Small intestine (tissue), 16 donors: ENCODE measurements at places on chromosomes 6 and 20.

DNA sequence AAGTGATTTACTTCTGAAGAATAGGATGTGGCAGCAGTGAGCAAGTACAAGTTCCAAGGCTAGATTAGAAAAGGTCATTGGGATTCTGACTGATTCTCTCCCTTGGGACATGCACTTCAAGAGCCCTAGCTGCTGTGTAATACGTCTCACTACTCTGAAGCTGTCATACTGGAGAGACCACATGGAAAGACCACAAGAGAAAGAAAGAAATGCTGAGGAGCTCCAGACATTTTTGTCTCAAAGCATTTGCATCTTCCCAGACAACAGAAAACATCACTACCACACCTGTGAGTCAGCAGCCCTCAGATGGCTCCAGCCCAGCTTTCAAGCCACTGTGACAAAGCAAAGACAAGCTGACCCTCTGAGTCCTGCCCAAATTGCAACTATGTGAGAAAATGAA is 20.7 kb downstream of the TENT5A start:
- DNase-seq = no peak

GRCh38 chr6:122869437-122870024 is 80.5 kb downstream of the SMPDL3A start:
- peak; percentile 60 for DNase-seq

DNA sequence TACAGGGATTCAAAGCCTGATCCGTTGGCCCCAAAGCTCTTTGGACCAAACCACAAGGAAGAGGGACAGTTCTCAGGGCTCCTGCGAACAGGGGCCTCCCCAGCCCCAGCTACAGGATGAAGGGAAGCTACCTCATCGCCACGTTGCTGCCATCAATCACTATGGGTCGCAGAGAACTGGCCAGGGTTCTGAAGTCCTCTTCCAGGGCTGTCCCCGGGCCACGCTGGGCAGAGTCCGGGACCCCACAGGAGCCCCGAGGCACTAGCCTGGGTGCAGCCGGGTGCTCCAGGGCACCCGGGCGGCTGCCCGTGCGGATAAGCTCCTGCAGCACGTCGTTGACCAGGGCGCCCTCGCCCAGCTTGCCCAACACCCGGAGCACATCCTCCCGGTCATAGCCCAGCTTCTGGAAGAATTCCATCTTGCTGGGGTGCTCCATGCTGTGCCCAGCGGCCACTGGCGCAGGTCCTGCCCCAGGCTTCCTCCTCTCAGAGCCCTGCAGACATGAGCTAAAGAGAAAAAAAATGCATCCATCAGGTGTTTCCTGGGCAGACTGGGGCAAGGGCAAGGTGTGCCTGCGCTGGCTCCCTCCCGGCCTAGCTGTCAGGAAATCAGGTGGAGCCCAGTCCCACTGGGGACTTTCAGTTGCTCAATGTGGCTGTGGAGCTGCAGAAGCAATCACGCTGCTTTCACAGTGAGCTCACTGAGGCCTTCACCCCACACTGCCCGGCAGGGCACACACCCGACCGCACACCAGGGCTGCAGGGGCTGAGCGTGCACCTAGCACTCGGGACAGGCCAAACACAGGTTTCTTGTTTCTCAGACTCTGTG is 10.5 kb downstream of the ZC3H12D start:
- no peak for DNase-seq

GRCh38 chr6:138523347-138524210 is 24.3 kb upstream of the NHSL1 start:
- no peak for DNase-seq
